ENCODE measurements at places on chromosomes 11 and 22. TPM values are rescaled to one million over a fixed set of nuclear protein-coding genes. Genes with fewer than 3 reads are reported as not detected.

The KCNJ1 gene
- total RNA-seq = not detected

The RFPL1 gene
- total RNA-seq = not detected

The TBCEL gene
- 25.3 TPM for total RNA-seq

The CBLIF gene
- total RNA-seq = not detected

The FAM227A gene
- 0.46 TPM for total RNA-seq

The RFPL3 gene
- not detected for total RNA-seq

The GTSE1 gene
- 15.4 TPM for total RNA-seq

The FOLR2 gene
- total RNA-seq = not detected

The THRSP gene
- not detected for total RNA-seq

The SLCO2B1 gene
- total RNA-seq = 0.13 TPM

The DDTL gene
- 0.99 TPM for total RNA-seq

The GLB1L2 gene
- total RNA-seq = 0.21 TPM

Measured in pulmonary artery endothelial cell (primary cell).